ENCODE measurements at places on chromosomes 12 and 14.

DNA sequence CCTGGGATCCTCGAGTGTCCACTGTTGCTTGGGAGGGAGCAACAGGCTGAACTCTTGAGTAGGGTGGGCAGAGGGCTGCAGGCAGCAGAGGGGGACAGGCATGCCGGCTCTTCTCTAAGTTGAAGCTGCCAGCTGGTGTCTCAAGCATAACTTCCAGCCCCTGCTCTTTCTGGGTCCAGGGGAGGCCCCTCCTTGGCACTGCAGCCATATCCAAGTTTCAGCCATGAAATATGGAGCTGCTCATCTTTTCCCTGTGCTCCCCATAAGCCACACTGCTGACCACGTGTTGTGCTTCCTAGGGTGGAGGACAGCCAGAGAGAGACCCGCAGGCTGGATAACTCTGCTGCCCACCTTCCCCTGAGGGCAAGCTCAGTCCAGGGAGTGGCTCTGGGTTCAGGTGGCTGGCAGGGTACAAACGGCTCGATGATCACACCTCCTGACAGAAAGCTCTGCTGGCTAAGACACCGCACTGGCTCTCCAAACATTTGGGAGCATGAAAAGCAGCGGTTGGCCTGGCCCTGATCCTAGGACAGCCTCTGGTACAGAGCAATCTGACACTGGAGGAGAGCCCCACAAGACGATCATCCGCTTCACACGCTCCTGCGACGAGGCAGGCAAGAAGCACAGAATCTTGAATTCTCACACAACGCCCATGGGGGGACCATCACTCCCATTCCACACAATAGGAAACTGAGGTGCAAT is 79.6 kb downstream of the PITPNM2 start:
- no peak for DNase-seq

- DNase-seq, result no peak
Measured at GRCh38 chr12:47860279-47860841, 40.7 kb upstream of the HDAC7 start.

GRCh38 chr14:60986500-60986899 is 5.5 kb downstream of the SLC38A6 start:
- DNase-seq, result no peak

DNA sequence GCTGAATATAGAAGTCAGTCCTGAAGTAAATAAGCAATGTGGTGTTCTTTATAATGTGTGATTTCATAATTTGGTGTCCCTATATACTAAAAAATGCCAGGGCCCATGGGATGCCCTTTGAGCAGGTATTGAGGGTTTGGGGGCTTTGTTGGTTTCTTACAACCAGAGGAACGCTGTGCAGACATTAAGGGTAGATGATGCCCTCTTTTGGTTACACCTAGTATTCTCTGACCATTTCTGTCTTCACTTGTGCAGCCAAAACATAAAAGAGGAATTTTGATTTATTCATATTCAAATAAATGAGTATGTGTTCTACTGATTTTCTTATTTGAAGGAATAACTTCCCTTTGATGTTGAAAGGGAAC is 3.0 kb downstream of the LGR5 start:
- no peak for DNase-seq

GRCh38 chr12:70154960-70155589 is 88.2 kb upstream of the CNOT2 start:
- no peak for DNase-seq

- DNase-seq, result no peak
Measured at GRCh38 chr12:2970744-2971143, 11.5 kb downstream of the TEAD4 start.

GRCh38 chr14:104647467-104648043 is 41.9 kb upstream of the INF2 start:
- no peak for DNase-seq

DNA sequence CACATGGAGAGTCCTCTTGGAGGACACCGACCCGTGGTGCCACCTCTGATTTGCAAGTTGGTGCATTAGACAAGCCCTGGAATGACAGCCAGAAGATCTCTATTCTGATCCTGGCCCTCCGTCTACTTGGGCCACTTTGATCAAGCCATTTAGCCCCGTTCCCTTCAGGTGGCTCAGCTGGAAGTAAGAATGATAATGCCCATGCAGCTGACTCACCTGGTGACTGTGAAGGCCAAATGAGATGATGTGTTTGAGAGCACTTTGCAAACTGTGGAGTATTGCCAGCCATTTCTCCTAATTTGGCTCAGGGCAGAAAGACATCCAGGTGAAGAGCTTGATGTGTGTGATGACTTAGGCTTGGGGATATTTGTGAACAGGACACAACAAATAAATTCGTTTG is 165.9 kb downstream of the ETV6 start:
- DNase-seq, result no peak

DNA sequence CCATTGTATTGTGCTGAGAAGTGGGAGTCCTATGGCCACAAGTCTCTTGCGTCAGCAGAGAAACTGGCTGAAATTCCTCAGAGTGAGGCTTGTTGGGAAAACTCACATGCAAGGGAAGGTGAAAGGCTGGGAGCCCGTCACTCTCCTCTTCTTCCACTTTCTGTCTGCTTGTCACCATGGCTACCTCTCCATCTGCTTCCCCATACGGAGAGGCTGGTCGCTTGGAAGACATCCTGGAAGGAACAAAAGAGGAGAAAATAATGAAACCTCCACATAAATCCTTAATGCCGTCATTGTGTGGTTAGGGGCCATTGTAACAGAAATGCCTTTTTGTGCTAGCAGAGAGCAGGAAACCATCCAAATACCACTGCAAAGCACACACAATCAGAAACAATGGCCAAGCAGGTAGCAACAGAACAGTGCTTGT is 53.7 kb downstream of the SOX5 start:
- peak; percentile 46 for DNase-seq

- no peak for DNase-seq
Measured at GRCh38 chr12:123055281-123055766, 74.8 kb downstream of the ARL6IP4 start.

GRCh38 chr14:56183631-56184157 is 65.5 kb downstream of the PELI2 start:
- DNase-seq, result no peak

- DNase-seq, result no peak
Measured at GRCh38 chr12:16789204-16789790, 183.3 kb upstream of the LMO3 start.

GRCh38 chr12:49716553-49716952 is 9.3 kb upstream of the FMNL3 start:
- DNase-seq, result no peak

GRCh38 chr12:25843976-25844375 is 114.5 kb upstream of the RASSF8 start:
- DNase-seq, result no peak

GRCh38 chr12:14689144-14689543 is 7.3 kb downstream of the GUCY2C start:
- DNase-seq, result no peak

- DNase-seq, result no peak
Measured at GRCh38 chr12:96237465-96238077, 43.4 kb downstream of the ELK3 start.

GRCh38 chr14:49732896-49733295 is 35.1 kb upstream of the KLHDC2 start:
- no peak for DNase-seq

GRCh38 chr12:132908145-132909029 is 21.0 kb upstream of the CHFR start:
- DNase-seq, result peak; percentile 90

- no peak for DNase-seq
Measured at GRCh38 chr12:19010087-19010486, 119.4 kb upstream of the PLEKHA5 start.

DNA sequence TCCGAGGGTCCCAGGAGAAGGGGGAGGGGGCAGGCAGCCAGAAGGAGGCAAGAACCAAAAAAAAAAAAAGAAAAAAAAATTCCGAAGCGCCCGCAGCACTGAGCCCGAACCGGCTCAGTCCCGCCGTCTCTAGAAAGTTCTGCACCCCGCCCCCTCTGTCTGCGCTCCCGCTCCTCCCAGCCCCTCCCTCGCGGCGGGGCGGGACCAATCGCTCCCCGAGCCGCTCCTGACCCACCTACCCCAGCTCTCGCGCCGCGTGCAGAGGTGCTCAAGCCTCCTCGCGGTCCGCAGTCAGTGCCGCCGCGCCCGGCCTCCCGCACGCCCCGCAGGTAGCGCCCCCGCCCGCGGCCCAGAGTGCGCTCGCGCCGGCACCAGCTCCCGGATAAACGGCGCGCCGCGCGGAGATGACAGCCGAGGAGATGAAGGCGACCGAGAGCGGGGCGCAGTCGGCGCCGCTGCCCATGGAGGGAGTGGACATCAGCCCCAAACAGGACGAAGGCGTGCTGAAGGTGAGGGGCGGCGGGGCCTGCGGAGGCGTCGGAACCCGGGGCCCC is at the start of gene FKBP4:
Gene FKBP4, plus strand, starts transcription at position 235 of the 554 bp plus-strand sequence. Its CDS starts 170 bp downstream, at position 405.
- DNase-seq, result peak; percentile 74

- peak; percentile 98 for DNase-seq
Measured at GRCh38 chr14:90522571-90523191, 125.9 kb downstream of the CALM1 start.

DNA sequence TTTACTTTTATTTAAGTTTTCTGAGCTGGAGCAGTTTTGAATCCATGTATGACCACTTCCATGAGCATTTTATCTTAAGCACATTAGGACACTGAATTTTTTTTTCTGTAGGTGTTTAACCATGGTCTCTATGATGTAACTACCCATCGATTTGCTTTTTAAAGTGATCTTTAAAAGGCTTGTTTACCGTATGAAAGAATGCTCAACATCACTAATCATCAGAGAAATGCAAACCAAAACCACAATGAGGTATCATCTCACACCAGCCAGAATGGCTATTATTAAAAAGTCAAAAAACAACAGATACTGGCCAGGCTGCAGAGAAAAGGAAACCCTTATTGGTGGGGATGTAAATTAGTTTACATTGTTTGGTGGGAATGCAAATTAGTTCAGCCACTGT is 23.0 kb downstream of the GLRX5 start:
- DNase-seq, result no peak

GRCh38 chr12:3437986-3438385 is 53.0 kb upstream of the PRMT8 start:
- DNase-seq, result no peak

GRCh38 chr12:73950507-73950906 is 587.1 kb upstream of the ATXN7L3B start:
- no peak for DNase-seq

DNA sequence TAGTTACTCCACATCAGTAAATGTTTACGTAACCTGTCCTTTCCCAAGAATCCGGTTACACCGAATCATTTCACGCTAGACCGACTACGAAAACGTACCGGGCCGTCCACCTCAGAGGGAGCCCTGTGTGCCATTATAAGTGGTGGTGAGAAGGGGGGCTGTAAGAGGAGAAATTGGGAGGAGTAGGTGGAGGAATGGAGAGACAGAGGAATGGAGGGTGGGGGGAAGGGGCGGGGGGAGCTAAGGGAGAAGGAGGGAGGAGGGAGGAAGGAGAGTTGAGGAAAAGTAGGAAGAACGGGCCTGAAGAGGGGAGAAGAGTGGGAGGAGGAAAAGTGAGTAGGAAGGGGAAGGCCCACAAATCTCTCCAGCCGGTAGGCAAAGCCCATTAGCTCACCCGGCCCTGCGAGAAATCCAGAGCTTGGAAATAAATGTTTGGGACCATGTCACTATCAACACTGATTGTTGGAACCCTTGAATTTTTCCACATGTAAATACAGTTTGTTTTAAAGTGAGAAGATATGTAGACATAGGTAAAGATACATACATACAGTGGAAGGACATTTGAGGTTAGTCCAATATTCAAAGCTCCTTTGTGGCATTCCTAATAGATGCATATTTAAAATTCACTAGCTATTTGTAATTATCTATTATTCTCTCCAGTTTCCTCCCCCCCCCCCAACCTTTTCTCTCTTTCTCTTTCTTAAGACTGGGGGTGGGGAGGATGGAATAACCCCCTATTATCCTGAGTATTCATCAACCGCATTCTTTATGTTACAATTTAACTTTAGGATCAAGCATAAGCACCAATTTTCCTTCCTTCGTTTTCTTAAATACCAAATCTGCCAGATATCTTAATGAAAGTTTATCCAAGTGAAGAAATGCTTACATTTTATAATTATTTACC is 2.1 kb upstream of the FOXG1 start:
- peak; percentile 46 for DNase-seq

- no peak for DNase-seq
Measured at GRCh38 chr12:116048879-116049278, 228.6 kb downstream of the MED13L start.

- no peak for DNase-seq
Measured at GRCh38 chr12:79402606-79403005, 288.2 kb downstream of the PAWR start.

GRCh38 chr14:103739466-103739792 is 23.8 kb downstream of the ZFYVE21 start:
- DNase-seq, result no peak

DNA sequence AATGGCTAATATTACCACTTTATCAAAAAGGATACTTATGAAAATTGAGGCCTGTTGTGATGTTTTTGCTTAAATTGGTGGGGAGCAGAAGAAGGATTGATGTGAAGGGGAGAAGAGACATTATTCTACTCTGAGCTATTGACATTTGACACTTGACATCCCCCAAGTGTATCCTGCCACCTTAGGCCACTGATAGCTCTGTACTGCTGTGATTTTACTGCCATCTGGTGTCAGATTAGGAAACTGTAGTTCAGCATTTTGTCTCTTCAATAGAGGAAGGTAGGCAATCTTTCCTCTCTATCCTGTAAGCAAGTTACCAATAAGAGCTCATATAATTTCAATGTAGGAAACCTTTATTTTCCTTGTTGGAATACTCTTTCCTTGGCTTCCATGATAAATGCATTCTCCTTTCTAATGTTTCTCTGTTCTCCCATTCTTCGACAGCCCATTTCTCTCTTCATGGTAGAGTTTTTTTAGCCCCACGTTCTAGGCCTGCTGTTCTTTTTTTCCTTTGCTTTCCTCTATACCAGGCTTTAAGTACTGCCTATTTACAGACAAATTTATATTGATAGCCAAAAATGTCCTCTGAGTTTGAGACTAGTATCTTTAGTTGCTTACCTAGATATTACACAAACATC is 46.3 kb downstream of the PPHLN1 start:
- DNase-seq, result peak; percentile 63

DNA sequence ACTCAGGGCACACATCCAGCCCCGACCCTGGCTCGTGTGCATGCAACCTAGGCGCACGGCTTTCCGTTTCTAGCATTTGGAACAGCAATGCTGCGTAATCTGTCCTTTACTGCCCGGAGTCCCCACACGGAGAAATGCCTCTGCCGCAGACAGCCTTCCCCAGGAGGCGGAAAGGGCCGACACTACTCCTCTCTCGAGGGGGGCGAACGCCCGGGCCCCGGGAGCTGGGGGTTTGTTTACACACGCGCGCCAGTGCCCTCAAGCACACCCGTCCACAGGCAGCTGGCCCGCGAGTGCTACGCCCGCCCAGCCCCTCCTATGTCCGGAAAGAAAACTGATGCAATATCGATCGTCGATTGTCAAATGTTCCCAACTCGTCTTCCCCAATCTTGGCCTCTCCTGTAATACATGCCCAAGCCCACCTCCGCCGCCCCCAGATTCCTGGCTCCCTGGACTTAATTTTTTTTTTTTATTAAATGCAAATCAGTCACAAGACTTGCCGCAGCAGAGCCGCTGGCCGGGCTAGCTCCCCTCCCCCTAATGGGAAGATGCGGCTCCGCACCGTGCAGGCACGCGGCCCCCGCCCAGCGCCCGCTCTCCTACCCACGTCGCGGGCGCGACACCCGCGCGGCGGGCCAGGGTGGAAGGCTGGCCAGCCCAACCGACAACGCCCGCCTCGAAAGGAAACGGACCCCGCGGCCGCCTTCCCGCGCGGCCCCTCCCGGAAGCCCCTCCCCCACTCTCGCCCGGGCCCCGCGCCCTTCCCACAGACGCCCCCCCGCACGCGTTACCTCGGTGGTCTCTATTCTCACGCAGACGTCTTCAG is 642 bp downstream of the SLC38A2 start:
- DNase-seq, result peak; percentile 59

Data from NCI-H1105 (cell line).